ENCODE measurements at places on chromosomes 4 and X.

DNA sequence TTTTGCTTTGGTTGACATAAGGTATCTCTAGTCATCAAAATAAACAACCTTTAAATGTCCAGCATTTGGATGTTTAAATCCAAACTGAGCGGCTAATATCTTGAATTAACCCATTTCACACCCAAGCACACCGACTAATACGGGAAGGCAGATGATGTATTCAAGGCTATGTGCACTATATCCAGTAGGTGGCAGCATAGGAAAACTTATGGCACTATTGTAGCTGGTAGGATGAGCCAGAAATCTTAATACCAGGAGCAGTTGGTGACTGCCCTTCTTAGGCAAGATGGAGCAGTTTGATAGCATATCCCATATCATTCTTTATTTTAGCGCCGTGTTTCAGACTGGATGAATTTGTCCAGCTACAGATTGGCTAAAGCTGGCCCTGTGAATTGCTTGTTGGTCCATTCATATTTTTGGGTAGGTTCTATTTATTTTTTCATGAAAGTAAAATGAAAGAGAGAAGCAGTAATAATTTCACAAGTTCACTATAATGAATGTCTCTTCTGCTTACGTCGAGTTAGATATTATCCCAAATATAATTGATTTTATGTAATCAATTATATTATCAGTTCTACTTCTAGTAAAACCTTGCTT, 24.4 kb downstream of the UCHL1 start:
- DNase-seq: peak; percentile 15

DNA sequence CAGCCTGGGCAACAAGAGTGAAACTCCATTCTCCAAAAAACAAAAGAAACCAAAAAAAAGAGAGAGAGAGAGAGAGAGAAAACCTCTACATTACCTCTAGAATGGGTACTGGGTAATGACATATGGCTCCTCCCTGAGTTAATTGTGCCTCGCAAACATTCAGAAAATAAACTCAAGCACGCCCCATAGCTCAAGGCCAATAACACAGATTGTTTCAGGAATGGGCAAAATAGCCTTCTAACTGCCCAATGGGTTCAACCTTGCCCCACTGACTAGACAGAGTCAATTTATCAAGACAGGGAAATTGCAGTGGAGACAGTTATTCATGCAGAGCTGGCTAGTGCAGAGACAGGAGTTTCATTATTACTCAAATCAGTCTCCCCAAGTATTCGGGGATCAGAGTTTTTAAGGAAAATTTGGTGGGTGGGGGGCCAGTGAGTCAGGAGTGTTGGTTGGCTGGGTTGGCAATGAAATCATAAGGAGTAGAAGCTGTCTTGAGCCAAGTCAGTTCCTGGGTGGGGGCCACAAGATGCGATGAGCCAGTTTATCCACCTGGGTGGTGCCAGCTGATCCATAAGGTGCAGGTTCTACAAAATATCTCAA, 25.1 kb downstream of the NIPAL1 start:
- DNase-seq: no peak

DNA sequence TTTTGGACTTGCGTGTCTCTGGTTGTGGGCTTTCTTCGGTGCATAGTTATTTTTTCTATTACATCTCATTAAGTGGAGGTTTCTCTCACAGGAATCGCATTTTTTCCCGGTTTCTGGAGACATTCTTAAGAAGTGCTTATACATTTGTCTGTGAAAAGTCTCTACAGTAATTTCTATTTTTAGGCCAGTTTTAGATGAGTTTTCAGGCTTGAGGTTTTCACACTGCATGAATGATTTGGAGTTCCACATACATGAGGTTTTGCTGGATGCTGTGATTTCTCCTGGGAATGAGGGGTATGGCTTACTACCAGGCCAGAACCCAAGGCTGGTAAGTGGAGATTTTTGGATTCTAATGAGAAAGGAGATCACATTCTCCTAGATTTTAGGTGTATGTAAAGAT, 422.6 kb upstream of the SLIT2 start:
- no peak for DNase-seq

GRCh38 chr4:182015893-182016292, 227.3 kb upstream of the TENM3 start:
- DNase-seq: no peak

DNA sequence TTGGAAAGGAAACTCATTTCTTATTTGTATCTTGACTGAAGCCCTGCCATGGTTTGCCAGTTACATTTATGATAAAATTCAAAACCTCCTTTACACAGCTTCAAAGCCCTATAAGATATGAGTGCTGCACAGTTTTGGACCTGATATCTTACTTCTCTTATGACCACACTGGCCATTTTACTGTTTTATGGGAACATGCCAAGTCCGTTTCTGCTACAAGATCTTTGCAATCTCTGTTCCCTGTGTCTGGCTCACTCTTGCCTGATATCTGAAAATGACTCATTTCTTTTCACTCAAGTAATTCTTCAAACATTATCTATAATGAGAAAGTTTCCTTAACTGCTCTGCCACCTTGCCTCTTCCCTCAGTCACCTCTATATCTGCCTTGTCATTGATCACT, 247.3 kb downstream of the SPOCK3 start:
- no peak for DNase-seq

GRCh38 chr4:136992032-136992431, 540.3 kb downstream of the PCDH18 start:
- DNase-seq: no peak

GRCh38 chr4:149144060-149144459, 671.6 kb downstream of the IQCM start:
- DNase-seq: no peak

DNA sequence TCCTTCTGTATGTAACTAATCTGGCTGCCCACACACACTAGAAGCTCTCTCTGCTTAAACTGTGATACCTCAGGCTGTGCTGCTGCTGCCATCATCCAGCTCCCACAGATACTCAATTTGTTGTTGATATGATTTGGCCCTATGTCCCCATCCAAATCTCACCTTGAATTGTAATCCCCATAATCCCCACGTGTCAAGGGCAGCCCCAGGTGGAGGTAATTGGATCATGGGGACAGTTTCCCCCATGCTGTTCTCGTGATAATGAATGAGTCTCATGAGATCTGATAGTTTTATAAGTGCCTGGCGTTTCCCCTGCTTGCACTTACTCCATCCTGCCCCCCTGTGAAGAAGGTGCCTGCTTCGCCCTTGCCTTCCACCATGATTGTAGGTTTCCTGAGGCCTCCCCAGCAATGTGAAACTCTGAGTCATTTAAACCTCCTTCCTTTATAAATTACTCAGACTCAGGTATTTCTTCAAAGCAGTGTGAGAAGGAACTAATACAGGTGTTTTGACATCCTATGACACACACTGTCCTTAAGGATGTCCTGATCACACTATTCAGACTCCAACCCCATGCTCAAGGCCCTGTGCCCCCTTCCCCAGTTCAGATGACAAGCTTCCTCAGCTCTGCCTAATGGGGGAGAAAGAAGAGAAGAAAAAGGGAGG, 2.9 kb upstream of the ATOH1 start:
- no peak for DNase-seq

- DNase-seq: no peak
Observed at GRCh38 chrX:56499372-56499771, 64.1 kb upstream of the UBQLN2 start.

DNA sequence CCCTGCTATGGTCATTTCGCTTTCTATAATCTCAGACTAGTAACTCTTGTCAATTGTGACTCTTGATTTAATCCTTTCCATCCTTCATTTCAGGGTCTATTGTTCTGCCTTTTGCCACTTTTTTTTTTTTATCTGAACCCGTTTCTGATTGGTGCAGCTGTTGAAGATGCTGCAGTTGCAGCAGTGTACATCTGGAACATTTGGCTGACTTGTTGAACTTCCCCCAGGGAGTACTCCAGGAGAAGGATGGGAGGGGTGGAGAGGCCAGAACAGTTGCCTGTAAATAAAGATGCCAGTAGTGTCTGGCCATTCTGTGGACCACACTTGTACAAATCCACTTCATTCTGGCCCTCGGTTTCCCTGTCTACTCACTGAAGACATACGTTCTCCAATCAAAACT, 1.0 kb upstream of the EDA start:
- no peak for DNase-seq

- DNase-seq: no peak
Observed at GRCh38 chrX:15781961-15782699, 8.2 kb upstream of the ZRSR2 start.

GRCh38 chr4:177246641-177247584, 62.8 kb upstream of the NEIL3 start:
- no peak for DNase-seq

DNA sequence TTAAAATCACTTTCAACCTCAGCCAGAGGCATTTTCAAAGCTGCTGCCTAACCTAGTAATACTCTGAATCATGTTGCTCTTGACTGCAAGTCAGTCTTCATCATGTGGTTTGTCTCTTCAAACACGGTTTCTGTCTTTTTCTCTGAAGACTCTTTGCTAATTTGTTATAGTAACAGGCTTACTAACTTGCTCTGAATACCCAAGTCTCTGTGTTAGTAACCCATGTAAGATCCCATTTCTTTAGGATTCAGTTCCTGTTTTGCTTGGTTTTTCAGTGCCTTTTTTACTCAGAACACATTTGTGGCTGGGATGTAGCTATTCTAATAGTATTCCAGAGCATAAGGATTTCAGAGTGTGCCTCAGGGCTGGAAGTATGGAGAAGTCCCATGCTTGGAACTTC, 1450.6 kb upstream of the IGFBP7 start:
- no peak for DNase-seq

DNA sequence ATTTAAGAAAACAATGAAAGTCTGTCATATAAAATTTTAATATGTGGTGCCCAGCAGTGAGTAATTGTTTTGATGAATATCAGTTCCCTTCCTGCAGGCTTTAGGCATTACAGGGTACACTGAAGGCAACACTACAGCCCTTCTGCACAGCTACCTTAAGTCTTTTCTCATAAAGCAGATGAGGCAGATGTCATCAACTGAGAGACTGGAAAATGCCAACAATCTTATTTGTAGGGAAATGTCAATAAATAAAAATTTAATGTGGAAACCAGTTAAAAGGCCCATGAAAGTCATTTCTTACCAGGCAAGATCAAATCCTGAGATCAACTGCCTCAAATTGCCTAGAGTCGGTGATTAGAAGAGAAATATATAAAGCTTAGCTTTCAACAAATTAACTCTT, 193.4 kb upstream of the NWD2 start:
- DNase-seq: no peak

DNA sequence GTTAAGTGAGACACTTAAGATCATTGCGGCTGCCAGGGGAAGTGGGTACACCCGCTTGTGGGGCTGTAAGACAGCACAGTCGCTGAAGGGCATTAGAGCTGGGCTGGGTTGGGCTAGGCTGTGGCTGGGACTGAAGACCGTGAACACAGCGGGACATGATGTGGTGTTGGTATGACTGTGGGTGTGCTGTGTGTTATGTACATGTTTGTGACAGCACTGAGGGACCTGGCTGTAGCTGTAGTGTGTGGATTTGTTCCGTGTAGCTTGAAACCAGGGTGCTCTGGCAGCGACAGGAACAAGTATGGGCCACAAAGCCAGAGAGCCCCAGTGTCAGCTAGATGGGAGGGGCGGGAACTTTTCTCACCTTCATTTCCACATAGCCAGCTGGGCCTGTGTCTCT, 82.1 kb downstream of the NHSL2 start:
- peak; percentile 4 for DNase-seq

- no peak for DNase-seq
Observed at GRCh38 chr4:39357002-39357401, 9.2 kb downstream of the RFC1 start.

GRCh38 chr4:74038425-74039314, at the start of gene CXCL3:
TSS of gene CXCL3 (minus strand) at chr4:74038689. CDS start at chr4:74038611, 78 bp downstream.
- no peak for DNase-seq

DNA sequence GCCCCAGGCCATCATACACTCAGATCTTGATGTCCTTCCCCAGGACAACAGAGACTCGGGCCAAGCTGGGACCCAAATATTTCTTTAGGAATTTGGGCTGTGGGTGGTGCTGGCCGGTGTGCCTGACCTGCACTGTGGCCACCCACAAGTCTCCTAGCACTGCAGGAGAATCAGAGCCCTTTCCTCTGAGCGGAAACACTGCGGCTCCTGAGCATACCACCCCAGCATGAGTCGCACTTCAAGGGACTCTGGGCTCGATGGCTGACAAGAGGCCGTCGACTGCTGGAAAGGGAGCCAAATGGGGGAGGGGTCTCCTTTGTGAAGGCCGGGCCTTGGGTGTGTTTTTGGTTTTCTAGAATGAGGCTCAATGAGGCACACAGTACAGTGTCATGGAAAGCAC, 13.0 kb upstream of the IRAK1 start:
- no peak for DNase-seq

DNA sequence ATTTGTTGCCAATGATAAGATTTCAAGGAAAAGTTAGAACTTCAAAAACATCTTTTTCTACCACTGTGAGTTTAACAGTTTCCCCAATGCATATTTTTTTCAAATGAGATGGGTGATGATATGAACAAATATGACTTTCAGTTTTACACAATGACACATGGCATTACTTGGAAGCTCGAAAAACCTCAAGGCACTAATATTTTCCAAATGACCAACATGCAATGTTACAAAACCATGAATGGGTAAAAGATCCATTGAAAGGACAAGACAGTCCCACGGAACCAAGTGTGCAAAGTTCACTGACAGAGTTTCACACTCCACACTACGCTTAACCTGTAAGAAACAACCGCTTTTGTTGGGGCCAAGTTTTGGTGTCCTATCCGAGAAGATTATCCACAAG, 84.5 kb downstream of the CD99L2 start:
- DNase-seq: no peak

- DNase-seq: no peak
Observed at GRCh38 chr4:91448668-91449330, 855.0 kb upstream of the GRID2 start.

GRCh38 chr4:83282049-83282535, 2.5 kb downstream of the COQ2 start:
- DNase-seq: peak; percentile 66

DNA sequence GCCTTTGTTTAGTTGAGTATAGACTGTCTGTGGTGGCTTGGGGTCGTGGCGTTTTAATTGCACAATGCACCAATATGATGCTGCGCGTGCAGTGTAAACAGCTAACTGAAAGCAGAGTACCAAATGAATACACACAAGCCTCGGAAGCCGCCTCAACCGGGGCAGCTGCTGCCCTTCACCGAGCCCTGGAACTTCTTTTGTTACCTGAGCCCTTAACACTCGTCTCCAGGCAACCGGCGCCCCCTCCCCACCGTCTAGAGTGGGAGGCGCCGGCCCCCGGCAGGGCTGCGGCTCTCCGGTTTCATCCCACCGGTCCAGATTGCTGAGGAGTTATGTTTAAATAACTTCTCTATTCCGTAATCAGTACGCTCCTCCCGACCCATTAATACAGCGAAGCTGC, 173.2 kb upstream of the TBL1X start:
- DNase-seq: no peak

- no peak for DNase-seq
Observed at GRCh38 chr4:54509057-54509456, 148.7 kb upstream of the KIT start.
